BE2C (cell line): ENCODE measurements at places on chromosomes 11 and 22.

DNA sequence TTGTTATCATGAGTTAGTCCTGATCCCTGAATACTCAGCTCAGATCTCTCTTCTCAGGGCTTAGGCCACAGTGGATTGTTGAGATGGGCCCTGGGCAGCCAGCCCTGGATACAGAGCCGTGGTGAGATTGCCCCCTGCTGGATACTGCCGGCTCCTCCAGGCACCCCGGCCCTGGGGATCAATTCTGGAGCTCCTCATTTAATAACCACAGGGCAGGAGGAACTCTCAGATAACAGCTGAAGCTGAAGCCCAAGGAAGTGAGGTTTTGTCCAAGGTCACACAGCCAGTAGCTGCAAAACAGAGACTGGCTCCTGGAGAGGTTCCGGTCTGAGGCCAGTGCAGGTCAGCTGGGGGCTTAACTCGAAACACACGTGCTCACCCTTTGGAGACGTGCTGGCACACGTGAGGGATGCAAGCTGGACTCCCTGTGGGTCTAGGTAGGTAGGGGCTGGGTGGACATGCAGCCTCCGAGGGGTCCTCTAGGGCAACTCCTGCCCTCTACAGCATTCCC is 16.0 kb downstream of the USH1C start:
- peak; percentile 60 for DNase-seq

DNA sequence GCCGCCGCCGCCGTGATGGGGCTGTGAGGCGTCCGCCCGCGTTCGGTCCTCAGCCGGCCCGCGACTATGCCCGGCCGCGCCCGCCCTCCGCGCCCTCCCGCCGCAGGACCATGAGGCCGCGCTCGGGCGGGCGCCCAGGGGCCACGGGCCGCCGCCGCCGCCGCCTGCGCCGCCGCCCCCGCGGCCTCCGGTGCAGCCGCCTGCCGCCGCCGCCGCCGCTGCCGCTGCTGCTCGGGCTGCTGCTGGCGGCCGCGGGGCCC is 215 bp downstream of the ZNRF3 start:
- no peak for DNase-seq

- peak; percentile 44 for DNase-seq
Measured at GRCh38 chr11:113906038-113906437, 1.4 kb downstream of the HTR3B start.

GRCh38 chr11:126753990-126754389 is 246.6 kb downstream of the KIRREL3 start:
- DNase-seq = no peak

DNA sequence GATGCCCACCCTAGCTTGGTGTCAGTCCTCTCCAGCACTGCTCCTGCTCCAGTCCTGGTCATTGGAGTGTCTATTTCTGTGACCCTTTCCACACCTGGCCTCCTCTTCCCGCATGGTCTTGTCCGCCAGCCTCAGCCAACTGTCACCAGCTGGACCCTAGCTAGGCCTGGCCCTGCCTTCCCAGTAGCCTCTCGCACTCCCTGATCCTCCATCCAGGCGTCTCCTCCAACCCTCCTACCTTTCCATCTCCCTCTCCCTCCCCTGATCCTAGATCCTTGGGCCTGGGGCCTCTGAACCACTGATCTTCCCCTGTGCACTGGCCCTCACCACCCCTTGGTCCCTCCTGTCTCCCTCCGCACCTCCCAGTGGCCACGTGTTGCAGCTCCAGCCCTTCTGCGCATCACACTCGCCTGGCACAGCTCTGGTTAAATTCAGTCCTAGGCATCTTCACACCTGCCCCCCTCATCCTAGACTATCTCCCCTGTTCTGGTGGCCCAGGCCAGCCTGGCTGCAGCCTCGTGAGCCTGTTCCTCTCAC is 9.9 kb downstream of the SYNGR1 start:
- no peak for DNase-seq

GRCh38 chr22:30566125-30566524 is 8.3 kb downstream of the GAL3ST1 start:
- DNase-seq = no peak

GRCh38 chr11:34346551-34346950 is 11.3 kb downstream of the ABTB2 start:
- no peak for DNase-seq

- DNase-seq = no peak
Measured at GRCh38 chr22:16854631-16855030, 29.4 kb upstream of the XKR3 start.

- no peak for DNase-seq
Measured at GRCh38 chr11:2685566-2686359, 14.0 kb downstream of the KCNQ1OT1 start.

DNA sequence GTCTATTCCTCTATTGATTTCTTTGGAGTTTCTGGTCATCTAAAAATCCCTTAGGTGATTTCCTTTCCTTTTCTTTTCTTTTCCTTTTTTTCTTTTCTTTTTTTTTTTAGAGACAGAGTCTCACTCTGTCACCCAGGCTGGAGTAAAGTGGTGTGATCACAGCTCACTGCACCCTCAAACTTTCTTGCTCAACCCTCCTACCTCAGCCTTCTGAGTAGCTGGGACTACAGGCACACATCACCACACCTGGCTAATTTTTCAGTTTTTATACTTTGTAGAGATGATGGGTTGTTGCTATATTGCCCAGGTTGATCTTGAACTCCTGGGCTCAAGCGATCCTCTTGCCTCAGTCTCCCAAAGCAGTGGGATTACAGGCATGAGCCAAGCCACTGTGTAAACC is 1.9 kb upstream of the C11orf52 start:
- no peak for DNase-seq

DNA sequence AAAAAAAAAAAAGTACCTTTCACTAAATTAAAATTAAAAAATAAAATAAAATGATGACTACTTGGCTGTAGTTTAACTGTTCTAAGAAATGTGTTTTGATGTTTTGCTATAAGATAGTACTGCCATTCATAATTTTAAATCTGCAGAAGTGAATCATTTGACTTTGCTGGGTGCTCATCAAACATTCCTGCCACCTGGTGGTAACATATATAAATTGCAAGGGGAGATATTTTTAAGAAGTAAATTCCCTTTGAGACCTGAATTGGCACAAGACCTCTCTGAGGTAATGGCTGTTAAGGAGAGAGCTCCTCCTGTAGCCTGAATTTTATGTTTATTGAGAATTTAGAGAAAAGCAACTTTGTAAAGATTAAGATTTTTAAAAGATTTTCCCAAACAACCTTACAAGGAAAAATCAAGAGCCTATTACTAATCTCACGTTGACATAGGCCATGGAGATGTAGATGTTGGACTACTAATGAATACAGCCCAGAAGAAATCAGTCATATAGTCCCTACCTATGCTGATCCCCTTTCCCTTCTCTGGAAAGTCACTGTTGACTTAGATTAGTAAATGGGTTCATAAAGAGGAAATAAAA is 11.9 kb upstream of the NARS2 start:
- no peak for DNase-seq

DNA sequence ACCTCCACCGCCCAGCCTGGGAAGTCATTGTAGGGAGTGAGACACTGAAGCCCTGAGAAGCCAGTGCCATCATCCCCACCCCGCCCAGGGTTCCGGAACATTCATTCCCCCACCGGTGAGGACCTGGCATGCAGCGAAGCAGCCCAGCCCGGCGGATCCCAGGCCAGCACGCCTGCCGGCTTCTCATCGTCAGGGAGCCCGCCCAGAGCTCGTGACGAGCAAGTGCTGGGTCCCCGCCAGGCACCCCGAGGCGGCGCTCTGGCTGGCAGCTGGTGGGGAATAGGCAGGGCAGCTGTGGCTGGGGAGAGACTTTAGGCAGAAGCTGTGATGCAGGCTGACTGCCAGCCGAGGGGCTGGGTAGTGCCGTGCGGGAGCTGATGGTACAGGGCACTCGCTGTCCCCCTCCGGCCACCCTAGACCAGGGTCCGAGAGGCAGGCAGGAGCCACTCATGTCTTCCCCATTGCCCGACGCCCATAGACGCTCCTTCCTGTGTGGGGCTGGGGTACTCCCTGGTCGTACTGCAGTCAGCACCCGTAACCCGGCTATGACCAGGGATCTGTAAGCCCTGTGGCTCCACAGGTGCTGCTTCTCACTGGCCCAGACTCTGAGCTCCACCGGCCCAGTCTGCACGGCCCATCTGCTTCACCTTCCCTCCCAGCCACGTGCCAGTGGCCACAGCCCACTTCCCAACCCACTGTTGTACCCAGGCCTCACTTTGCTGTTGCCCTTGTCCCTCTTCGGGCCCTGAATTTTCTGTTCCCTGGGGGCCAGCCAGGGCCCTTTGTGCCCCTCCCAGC is 24.5 kb upstream of the CABP7 start:
- peak; percentile 93 for DNase-seq

DNA sequence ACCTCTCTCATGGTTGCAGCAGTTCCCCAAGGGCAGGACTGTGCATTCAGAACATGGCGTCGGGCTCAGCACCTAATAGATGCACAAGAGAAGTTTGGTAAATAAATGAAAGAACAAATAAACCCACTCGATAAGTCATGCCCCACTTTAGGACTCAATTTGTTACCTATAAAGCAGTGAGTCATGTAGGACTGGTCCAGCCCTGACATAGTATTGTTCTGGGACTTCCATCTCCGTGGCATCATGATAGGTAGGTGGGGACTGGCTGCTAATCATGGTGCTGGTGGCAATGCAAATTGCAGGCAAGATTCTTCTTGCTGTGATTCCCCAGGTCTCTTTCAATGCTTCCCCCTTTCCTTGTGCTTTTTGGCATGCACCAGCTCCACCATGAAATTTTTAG is 118.2 kb upstream of the CSNK2A3 start:
- DNase-seq = no peak

DNA sequence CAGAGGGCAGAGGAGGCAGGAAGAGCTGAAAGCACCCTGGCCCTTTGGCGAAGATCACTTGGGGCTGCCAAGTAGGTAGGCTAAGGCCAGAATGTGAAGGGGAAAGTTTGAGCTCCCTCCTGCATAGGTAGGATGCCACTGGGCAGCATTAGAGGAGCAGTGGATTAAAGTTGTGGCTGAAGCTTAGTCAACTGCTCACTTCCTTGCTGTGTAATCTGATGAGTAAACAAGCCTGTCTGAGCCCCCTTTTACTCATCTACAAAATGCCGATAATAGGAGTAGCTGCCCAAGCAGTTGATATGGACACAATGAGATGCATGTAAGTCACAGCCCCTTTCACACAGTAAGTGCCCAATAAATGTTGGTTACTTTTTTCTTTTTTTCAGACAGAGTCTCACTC is 216.4 kb downstream of the MN1 start:
- no peak for DNase-seq

DNA sequence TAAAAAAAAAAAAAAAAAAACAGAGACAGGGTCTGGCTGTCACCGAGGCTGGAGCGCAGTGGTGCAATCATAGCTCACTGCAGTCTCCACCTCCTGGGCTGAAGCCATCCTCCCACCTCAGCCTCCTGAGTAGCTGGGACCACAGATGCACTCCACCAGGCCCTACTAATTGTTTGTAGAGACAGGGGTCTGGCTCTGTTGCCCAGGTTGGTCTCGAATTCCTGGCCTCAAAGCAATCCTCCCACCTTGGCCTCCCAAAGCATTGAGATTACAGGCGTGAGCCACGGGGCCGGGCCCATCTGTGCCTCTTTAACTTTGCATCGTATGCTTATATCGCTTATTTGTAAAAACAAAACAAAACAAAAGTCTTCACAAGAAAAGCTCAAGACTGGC is 3.1 kb downstream of the CPT1A start:
- no peak for DNase-seq

GRCh38 chr22:31544481-31545480 is 48.4 kb downstream of the SFI1 start:
- no peak for DNase-seq

- DNase-seq = peak; percentile 52
Measured at GRCh38 chr11:64305691-64306562, 603 bp downstream of the ESRRA start.

DNA sequence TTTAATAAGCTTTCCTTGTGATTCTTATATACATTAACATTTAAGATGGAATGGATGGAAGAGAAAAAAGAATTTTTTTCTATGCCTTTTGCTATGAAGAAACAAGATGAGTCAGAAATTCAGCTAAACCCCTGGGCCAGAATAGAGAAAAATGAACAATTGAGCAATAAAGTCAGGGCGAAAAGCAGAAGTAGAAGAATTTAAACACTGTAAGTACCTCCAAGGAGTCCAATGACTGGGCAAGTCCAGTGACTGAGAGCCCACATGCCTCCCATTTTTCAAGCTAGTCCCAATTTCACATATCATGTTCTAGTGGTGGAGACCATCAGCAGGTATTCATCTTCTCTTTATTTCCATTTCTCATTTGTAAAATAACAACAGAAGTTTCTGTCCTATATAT is 18.6 kb upstream of the APLP2 start:
- no peak for DNase-seq

- DNase-seq = no peak
Measured at GRCh38 chr11:117970400-117971024, 15.7 kb upstream of the IL10RA start.

DNA sequence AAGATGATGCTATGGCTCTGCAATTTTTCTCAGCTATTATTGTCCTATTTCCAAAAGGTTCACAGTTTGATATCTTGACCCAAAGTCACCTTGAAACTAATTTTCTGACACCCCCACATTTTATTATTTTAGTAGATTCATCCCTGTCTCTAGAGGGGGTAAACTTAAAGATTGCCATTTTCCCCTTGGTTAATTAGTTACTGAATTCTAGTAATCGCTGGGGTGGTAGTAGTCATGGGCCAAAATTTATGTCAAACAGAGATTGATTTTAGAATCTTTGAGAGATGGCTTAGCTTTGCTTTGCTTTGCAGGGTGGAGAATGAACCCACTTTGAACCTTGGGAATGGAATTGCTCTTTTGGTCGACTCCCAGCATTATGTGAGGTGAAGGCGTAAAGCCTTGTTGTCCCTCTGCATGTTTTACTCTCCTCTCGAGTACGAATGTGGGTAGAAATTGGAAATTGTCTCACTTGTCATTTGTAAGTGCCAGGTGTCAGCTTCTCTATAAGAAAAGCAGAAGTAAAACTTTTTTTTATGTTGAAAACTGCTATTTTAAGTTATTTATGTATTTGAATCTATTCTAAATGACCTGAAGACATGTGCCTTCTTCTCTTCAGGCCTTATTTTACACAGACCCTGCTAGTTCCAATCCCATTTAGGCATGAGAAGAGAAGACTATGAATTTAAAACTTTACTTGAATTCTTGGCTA is 42.4 kb upstream of the RCE1 start:
- DNase-seq = no peak
